A549 treated with dexamethasone at 1 μM for 4 hours (cell line): ENCODE measurements at places on chromosomes 12 and 14. TPM values are rescaled to one million over a fixed set of nuclear protein-coding genes. Genes with fewer than 3 reads are reported as not detected.

CLEC9A gene
- not detected in 5 replicates for total RNA-seq

ANAPC7 gene
- total RNA-seq = 47.0 to 60.7 TPM (median 57.1 TPM) in 5 replicates

OR10AD1 gene
- total RNA-seq = not detected in 5 replicates

CIDEB gene
- total RNA-seq = 0.12 to 0.32 TPM (median 0.14 TPM) in 4 of 5 replicates, not detected in the other

OR4K17 gene
- total RNA-seq = not detected in 5 replicates
